ENCODE measurements at places on chromosomes 12 and 14.

GRCh38 chr14:105622329-105622955 is 96.1 kb downstream of the TMEM121 start:
- DNase-seq: no peak

GRCh38 chr12:47650469-47650868 is 55.4 kb downstream of the RPAP3 start:
- no peak for DNase-seq

GRCh38 chr14:33837943-33838683 is 112.8 kb downstream of the EGLN3 start:
- DNase-seq: no peak

GRCh38 chr12:129331356-129332085 is 478.2 kb downstream of the GLT1D1 start:
- no peak for DNase-seq

DNA sequence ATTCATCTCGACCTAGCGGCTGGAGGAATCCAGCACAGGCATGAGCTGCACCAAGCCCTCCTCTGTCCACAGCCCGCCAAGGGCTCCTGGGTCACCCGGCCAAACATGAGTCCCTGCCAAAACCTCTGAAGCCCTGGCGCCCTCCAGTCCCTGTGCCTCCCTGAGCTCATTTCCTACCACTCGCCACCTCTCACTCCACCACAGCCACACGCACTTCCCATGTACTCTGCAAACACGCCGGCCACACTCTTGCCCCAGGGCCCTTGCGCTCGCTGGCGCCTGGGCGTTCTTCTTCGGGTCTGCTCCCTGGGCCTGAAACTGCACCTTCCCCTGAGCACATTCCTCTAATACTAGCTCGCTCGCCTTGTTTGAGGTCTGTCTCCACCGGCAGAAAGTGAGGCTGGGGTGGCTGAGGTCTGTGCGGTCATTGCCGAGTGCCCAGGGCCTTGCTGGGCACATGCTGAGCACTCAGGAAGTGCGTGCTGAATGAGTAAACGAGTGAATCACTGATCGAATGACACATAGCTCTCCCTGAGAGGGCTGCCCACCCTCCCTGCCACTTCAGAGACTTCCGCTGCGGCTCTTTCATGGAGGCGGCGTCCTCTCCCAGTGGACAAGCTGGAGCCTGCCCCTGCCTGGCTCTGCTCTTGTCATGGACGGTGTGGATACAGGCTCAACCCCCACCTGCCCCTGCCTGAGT is 33.7 kb upstream of the DLK1 start:
- no peak for DNase-seq

- no peak for DNase-seq
Measured at GRCh38 chr14:101031721-101032120, 128.2 kb upstream of the RTL1 start.

DNA sequence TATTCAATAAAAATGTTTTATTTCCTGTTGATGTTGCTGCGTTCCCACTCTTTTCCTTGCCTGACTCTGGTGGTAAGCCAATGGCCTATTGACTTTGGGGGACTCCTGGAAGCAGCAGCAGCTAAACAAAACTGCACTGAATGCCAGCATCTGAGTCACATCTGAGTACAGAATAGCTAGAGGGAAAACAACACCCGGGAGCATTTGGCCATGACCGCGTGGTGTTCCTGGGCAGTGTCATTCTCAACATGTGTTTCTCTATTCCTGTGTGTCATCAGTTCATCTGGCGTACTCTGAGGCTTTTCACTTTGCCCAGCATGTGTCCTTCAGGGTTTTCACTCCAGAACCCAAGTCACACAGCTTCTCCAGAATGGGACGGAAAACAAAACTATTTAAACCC is 238.8 kb downstream of the PAWR start:
- no peak for DNase-seq

All from CD4-positive, alpha-beta T cell treated with Interleukin-6 at 100 ng/mL for 8 hours (primary cell).